ENCODE measurements at places on chromosomes 6 and 20.

DNA sequence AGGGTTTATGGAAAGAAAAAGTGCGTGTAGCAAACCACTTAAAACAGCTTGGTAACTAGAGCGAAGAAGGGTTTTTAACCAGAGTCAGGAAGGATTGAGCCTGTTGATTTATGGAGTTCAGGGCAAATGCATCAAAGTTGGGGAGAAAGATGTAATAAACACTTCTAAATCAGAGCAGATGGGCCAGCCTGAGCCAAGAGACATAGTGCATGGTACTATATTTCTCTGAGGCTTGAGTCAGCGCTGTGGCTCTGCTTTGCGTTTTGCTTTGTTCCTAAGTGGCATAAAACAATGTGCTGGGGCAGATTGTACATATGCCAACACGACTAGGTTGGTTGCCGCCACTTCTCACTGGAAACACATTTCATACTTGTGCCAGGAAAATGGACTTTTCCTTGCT, 111.3 kb downstream of the BCKDHB start:
- no peak for DNase-seq

DNA sequence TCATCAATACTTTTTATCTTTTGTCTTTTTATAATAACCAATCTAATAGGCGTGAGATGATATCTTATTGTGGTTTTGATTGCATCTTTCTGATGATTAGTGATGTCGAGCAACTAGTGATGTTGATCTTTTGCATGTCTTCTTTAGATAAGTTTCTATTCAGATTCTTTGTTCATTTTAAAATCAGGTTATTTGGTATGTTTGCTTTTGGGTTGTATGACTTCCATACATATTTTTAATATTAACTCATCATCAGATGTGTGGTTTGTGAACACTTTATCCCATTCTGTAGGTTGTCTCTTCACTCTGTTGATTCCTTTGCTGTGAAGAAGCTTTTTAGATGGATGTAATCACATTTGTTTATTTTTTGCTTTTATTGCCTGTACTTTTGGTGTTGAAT, 295.8 kb downstream of the BCKDHB start:
- no peak for DNase-seq

DNA sequence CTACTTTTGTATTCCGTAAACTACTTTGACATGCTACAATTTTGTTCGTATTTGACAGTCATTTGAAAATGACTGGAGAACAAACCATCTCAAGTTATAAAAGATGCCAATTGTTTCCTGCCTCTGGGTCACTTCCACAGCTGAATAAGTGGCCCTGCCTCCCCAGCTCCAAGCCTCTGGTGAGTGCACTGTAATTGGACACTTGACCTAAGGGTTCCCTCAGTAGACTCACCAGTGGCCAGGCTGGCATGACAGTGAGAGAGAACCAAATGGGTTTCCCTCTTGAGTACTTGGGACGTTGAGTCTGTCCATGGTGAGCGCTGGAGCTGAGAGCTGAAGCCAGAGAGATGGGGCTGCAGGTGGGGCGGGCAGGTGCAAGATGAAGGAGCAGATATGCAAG, 57.1 kb downstream of the SLC35D3 start:
- no peak for DNase-seq

DNA sequence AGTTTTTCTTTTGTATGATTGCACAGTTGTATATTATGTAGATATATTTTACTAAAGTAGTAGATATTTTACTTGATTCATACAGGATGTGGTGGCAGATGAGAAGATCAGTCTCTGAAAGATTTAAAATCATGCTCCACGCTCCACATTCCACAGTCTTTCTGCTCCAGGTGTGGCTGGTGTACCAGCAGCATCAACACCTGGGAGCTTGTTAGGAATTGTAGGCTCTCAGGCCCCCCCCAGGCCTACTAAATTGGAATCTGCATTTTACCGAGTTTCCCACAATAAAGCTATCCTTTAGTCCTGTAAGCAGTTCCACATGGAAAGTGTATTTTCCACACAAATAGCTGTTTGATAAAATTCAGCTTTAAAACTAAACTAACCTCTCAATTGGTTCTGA, 537.4 kb downstream of the BCKDHB start:
- no peak for DNase-seq

GRCh38 chr6:54086439-54086838, 24.8 kb upstream of the MLIP start:
- DNase-seq: no peak

- no peak for DNase-seq
Measured at GRCh38 chr6:145964948-145965366, 799 bp upstream of the SHPRH start.

- no peak for DNase-seq
Measured at GRCh38 chr6:165910184-165910966, 247.3 kb upstream of the PDE10A start.

DNA sequence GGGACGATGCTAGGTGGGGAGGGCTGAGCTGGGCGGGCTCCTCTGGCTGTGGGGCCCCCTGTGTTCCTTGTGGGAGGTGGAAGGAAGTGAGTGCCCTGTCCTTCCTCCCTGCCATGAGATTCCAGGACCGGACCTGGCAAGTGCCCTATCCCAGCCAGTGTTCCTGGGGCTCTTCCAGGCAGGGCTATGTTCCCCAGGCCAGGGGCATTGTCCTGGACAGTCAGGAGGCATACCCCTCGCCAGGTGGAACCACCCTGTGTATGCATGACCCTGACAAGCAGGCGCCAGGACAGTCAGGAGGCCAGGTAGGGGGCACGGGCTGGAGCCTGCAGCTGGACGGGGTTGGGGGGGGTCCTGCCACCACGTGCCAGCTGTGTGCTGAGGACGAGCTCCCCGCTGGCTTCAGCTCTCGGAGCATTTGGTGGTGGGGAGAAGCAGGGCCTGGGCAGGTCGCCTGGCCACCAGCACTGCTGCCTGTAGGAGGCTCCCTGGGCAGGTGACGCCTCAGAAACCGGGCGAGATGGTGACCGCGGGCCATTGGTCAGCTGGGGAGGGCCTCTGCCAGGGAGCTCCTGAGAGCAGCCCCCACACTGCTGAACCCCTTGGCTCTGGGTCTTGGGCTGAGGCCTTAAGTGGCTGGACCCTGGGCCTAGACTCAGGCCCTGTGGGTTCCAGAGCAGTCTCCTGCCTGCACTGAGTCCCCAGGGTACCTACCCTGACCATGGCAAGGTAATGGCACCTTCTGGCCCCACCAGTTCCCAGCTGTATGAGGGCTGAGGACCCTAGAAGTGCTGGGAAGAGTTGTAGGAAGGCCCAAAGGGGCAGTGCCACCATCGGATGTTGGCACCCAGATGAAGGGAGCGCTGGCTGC, 694 bp downstream of the SLC17A9 start:
- peak; percentile 52 for DNase-seq

- no peak for DNase-seq
Measured at GRCh38 chr6:113406048-113406695, 451.0 kb upstream of the MARCKS start.

DNA sequence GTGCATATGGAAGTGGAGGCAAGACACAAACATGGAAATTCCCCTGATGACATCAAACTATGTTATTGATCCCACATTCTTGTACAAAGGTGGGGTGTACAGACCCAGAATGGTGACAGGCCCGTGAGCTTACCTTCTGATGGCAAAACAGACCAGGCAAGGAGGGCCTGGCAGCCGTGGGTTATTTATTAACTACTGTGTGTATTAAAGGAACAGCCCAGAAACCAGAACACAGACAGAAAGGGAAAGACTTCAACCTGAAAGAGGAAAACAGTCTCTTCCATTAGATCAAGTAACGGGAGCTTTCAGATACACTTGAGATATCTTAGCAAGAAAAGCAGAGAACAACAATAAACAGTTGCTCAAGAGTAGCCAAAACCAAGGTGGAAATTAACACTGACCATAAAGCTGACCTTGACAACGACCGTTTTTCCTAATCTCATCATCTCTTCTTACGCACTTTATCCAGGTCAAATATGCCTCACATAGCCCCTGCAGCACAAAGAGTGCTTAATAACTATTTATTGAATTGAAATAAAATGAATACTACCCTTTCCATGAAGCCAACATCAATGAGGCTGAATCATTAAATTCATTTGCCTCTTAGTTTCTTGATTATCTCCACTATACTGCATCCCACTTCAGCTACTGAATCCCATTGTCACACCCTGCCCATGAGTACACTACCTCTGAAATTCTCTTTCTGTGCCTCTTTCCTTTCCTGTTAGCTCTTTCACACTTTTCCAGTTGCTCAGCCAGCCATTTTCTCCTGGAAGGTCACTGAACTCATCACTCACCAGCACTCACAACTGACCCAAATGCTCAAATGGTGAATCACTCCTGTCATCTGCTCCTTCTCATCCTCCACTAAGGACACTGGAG, 67.4 kb downstream of the MOXD1 start:
- DNase-seq: no peak

GRCh38 chr20:59785986-59786795, 147.2 kb downstream of the SYCP2 start:
- DNase-seq: no peak

- DNase-seq: no peak
Measured at GRCh38 chr6:13848522-13849150, 34.3 kb upstream of the MCUR1 start.

- DNase-seq: no peak
Measured at GRCh38 chr6:147949981-147950622, 392.5 kb upstream of the SASH1 start.

DNA sequence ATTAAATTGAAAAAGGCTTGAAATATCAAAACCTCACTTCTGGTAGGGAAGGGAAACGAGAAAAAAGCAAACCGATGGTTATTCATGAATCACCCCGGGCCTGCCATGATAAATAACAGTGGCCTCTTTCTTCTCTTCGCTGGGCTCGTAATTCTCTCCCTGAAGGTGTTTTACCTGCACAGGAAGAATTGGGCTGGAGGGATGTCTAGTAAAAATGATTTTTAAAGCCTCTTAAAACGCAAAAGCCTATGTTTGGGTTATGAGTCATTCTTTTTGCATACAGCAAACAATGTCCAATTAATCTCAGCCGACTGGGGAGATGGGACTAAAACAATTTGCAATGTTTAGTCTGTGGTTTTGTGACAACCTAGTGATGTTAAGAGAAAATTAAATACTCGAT, 16.8 kb downstream of the LINC00237 start:
- DNase-seq: no peak

DNA sequence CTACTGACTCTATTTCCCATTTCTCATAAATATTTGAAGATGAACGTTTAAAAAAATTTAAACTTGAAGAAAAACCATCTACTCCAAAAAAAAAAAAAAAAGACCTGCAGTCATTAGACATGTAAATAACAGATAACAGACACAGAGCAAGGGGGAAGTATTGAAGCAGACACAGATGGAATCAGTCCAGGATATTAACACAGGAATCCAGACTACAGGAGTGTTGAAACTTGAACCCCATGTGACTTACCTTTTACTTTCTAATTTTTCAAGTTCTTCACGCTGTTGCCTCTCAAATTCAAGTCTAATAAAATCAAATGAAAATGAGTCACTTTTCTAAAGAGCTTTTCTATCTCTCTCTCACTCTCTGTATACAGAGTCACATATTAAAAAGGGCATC, 191.8 kb downstream of the KIF16B start:
- DNase-seq: no peak

GRCh38 chr6:39227476-39227875, 1.8 kb downstream of the KCNK5 start:
- no peak for DNase-seq

DNA sequence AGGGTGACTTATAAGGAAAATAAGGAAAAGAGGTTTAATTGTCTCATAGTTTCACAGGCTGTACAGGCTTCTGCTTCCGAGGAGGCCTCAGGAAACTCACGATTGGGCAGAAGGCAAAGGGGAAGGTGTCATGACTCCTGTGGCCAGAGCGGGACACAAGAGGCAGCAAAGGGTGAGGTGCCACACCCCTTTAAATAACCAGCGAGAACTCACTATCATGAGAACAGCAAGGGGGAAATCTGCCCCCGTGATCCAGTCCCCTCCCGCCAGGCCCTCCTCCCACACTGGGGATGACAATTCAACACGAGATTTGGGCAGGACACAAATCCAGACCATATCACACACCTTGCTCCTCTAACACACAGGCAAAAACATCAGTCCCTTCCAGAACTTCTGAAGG, 254.0 kb downstream of the DLL1 start:
- no peak for DNase-seq

DNA sequence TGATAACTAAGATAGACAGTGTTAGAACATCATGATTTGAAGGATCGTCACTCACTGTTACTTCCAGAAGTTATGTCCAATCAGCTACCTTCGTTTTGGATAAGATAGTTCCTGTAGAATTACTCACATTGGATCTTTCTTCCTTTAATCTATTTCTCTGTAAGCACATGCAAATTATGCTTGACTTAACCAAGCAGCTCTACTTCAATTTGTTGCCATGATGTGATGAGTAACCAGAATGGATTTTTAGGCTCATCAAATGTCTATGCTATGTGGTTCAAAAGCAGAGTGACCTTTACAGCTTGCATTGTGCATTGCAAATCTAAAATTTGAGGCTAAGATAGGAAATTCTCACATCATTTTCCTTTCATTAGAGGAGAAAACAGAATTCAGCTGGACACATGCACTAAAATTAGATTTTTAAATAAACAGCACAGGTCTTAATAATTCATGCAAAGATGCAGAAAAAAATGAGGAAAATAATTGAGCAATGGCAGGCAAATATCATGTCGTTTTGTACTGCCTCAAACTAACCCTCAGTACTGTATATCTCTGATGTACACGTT, 76.7 kb upstream of the ZFP64 start:
- DNase-seq: no peak

DNA sequence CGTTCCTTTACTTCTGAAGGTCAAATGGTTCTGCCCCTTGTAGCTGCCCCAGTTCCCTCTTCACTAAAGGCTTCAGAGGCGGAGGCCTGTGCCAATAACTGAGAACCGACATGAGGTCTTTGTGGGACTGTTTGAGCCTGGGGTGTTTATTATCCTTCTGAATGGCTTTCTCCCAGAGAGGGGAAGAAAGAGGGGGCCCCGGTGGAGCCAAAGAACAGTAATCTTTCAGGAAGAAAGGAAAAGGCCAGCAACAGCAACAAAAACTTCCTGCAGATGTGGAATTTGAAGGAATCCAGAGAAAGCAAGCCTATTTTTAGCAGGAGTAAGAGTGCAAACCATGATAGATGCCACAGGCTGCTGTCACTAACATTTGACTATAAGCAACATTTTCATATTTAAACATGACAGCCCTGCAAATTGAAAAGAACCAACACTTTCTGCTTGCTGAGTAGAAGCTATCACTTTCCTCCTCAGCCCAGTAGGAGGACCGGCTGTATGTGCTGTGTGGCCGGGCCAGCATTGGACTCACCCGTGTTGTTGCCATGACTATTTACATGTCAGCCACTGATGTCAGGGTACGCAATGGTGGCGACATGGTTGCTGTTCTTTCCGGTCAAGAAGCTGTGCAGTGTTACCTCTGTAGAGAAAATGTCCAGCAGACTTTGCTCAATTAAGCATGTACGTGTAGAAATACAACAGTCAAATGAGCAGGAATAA, 121.3 kb downstream of the SOBP start:
- DNase-seq: no peak
